Osteocyte (in vitro differentiated cells): ENCODE measurements at places on chromosomes 7 and 10. TPM values are rescaled to one million over a fixed set of nuclear protein-coding genes. Genes with fewer than 3 reads are reported as not detected.

- no peak for DNase-seq
Observed at GRCh38 chr7:120645966-120646365, 212.0 kb downstream of the TSPAN12 start.

Gene IFT22
- total RNA-seq, result 25.2 and 29.3 TPM in 2 replicates

- DNase-seq, result no peak
Observed at GRCh38 chr7:13044309-13044708, 356.9 kb downstream of the ARL4A start.

GRCh38 chr10:113442336-113442735 lies 110.5 kb upstream of the HABP2 start:
- peak; percentile 2 for DNase-seq

Gene MASTL
- total RNA-seq, result 7.8 and 10.5 TPM in 2 replicates

- DNase-seq, result no peak
Observed at GRCh38 chr7:107025449-107026103, 18.9 kb upstream of the PRKAR2B start.
